MV-4-11 (cell line): ENCODE measurements at places on chromosomes 3 and 15.
A peak's percentile ranks its signal among the peaks of the same experiment; 100 is the strongest.

DNA sequence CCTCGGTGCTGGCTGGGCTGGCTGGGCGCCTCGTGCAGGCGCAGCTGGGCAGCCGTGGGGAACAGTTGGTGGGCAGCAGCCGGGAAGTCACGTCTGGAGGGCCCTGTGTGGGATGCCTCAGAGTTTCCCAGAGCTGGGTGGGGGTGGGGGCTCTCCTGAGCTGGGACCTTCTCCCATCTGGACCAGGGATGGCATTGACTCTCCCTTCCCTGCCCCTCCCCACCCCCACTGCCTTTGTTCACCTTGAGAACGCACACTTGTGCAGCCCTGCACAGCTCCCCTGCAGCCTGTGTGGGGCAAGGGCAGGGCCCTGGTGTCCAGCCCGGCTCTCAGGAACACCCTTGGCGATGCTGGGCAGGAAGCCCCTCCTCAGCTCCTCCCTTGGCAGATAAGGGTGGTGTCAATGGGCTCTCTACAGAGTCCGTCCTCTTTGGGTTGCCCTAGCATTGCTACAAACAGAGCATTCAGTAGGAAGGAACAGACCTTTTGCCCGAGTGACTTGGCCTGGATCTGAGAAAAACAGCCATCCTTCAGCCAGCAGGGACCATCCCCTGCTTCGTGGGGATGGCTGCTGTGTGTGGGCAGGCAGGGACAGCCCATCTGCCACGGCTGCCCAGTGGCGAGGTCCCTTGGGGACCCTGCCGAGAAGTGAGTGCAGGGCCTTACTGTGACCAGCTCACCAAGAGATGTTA lies 25.5 kb upstream of the KLF13 start:
- no peak for DNase-seq

GRCh38 chr3:103825586-103825985 lies 1390.8 kb downstream of the ZPLD1 start:
- no peak for DNase-seq

DNA sequence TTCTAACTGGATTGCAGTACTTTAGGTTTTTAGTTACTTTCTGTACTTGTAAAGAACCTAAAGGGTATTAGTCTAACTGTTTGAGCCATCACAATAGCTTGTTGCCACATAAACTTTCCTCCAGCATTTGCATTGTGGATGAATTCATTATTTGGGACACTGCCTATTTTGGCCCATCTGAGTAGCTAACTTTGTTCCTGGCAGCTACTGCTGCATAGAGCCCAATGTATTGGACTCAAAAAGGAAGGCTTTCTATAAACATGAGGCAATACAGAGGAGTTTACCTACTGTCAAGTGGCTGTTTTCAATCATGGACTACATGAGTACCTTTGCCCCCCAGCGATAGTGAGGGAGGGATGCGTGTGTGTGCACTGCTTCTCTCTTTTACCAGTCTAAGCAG lies 1.9 kb downstream of the ROBO2 start:
- no peak for DNase-seq

- no peak for DNase-seq
Observed at GRCh38 chr15:73370151-73370550, 1.4 kb upstream of the HCN4 start.

- DNase-seq, result no peak
Observed at GRCh38 chr3:108719178-108719806, 37.9 kb downstream of the RETNLB start.

GRCh38 chr3:28109829-28110228 lies 131.6 kb upstream of the CMC1 start:
- DNase-seq, result no peak

DNA sequence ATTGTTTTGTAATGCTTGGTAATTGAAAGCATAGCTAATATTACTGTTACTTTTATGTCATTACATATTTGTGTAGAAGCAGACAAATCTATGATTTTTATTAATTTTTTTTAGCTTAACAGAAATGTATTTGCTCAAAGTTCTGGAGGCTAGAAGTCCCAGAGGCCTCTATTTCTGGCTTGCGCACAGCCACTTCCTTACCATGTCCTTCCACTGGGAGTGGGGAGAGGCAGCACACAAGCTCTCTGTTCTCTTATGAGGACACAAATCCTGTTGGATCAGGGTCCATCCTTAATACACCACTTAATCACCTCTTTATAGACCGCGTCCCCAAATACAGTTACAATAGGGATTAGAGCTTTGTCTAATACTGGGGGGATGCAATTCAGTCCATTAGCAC lies 1061.4 kb downstream of the OTOL1 start:
- no peak for DNase-seq

- DNase-seq, result no peak
Observed at GRCh38 chr3:134474956-134475355, 10.8 kb downstream of the ANAPC13 start.

GRCh38 chr3:160478338-160478737 lies 28.8 kb upstream of the TRIM59 start:
- DNase-seq, result peak; percentile 35

GRCh38 chr3:4634894-4635293 lies 141.7 kb downstream of the ITPR1 start:
- DNase-seq, result no peak

GRCh38 chr3:20258371-20258770 lies 72.4 kb upstream of the SGO1 start:
- DNase-seq, result no peak

- DNase-seq, result peak; percentile 76
Observed at GRCh38 chr3:155872904-155873646, 2.6 kb downstream of the GMPS start.

GRCh38 chr3:98730338-98730737 lies 32.8 kb upstream of the ST3GAL6 start:
- DNase-seq, result peak; percentile 42

DNA sequence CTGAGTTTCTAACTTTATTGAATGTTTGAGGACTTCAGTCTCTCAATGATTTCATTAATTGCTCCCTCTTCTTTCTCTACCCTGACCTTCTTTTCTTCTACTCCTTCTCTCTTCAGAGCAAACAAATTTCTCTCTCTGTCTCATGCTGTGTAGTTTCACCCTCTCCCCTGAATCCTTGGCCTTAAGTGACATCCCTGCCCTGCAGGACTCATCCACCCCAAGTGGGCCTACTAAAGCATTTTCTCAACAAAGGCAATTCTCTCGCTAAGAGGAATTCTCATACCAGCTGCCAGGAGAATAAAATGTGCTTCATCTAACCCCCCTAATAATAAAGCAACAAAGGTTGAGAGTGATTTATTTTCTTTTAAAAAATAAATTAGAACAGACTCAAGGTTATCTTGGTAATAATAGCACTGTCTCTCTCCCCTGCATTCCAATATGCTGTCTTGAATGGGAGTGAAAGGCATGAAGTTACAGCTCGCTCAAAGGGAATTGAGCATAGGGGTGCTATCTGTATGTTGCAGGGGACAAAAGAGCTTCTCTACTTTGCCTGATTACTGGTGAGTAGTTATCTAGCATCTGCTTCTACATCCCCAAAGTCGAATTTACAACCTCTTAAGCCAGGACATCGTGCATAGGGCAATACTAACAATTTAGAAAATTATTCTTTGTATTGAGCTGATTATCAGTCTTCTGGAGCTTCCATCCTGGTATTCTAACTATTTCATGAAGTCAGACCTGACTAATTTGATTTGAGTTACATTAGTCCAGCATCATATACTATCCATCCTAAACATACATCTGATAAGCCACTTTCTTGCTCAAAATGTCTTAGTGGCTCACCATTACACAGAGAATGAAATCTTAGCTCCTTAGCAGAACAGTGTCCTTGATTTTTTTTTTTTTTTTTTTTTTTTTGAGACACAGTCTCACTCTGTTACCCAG lies 76.9 kb upstream of the DNAJC19 start:
- DNase-seq, result no peak

DNA sequence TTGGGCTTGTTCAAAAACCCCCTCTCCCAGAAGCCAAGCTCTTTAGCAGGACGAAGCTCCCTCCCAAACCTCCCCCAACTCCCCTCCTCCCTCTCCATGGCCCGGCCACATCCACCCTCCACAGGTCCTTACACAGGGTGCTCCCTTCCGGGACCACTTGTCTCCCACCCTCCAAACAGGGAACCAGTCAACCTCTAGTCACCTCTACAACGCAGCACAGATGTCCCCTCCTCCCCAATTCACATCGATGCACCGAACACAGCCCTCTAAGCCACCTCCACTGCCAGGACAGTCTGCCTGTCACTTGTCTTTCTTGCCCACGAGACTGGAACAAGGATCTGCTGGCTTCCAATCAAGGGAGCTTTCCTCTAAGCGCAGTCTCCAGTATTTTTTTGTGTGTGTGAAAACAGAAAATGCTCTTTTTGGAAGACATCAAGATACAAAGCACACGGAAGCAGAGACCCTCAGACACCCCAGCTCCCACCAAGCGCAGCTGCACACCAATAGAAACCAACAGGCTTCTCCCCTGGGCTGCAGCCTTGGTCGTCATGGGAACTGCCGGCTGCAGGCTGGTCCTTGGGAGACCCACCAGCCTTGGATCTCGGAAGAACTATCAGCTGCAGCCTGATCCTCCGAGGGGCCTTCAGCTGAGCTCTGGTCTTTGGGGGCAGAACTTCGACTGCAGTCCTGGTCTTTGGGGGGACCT lies 26.5 kb downstream of the IQSEC1 start:
- no peak for DNase-seq

GRCh38 chr3:156163848-156164247 lies 43.5 kb downstream of the KCNAB1 start:
- DNase-seq, result no peak

DNA sequence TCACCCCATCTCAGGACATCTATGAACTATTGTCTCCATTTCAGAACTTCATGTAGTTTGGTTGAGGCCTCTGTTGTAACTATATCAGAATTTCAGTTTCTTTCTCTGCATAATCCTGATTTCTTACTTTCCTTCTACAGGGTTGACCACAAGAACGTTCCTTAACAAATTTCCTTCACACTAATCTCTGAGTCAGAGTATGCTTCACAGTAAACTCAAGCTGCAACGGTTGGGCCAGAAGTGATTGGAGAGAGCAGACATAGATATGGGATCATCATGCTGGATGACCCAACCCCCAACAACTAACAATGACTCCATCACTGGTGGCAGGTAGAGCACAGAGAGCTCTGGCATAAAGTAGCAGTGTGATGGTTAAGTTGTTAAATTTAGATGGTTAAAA lies 128.8 kb upstream of the OSTN start:
- DNase-seq, result no peak

DNA sequence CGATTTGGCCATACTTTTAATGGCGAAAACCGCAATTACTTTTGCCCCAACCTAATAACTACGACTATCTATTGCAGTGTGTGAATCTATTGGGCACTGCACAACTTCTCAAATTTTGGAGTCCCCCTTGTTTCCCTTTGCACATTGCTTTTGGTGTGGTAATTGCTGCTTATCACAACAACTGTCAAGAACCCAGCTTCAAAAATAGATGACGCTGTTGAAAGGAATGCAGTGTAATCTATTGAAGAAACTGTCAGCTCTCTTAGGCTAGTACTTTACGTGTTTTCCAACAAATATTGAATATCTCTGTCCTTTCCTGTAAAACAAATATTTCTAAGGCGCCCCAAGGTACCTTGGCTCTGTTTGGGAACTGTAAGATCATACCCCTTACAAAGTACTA lies 222.8 kb upstream of the UBE2E2 start:
- DNase-seq, result no peak

DNA sequence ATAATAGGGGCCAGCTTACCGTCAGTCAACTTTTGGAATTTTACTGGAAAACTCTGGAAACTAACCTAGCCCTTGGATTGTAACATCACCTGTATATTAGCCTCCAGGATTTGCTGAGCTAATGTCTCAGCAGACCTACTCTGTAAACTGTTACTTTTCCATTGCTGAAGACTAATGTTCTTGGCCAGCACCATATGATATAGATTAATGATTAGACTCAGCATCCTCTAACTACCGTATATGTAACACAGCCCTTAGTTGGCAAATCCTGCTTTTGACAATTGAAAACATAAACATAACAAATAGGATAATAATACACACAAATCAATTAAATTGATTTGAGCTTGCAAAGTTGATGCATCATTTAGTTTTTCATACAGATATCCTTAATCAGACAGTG lies 26.6 kb upstream of the GBE1 start:
- DNase-seq, result no peak

- DNase-seq, result no peak
Observed at GRCh38 chr3:171948674-171949073, 90.7 kb upstream of the FNDC3B start.

- DNase-seq, result no peak
Observed at GRCh38 chr3:42688487-42689420, 3.4 kb downstream of the KLHL40 start.
